ENCODE measurements at places on chromosomes 5 and 9.

- DNase-seq: no peak
Measured at GRCh38 chr9:77210116-77210515, 32.8 kb downstream of the VPS13A start.

GRCh38 chr5:170491479-170491878 lies 12.3 kb upstream of the KCNIP1 start:
- no peak for DNase-seq

GRCh38 chr9:72633966-72634365 lies 112.6 kb downstream of the TMC1 start:
- peak; percentile 9 for DNase-seq

- no peak for DNase-seq
Measured at GRCh38 chr5:154200221-154200620, 9.7 kb downstream of the GALNT10 start.

DNA sequence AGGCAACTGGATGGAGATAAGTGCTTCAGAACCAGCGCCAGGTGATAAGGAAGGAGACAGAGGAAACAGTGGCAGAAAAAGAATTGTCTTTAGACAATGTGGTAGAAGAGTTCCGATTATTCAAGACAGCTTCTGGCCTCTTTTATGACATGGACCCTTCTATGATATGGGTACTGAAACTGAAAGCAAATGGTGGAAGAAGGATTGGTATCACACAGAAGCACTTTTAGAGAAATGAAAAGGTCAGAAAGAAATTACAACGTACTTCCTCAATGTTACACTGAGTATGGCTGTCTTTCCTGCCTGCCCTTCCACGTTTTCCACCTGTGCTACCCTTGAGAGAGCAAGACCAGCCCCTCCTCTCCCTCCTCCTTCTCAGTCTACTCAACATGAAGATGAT lies 959.3 kb downstream of the DNAH5 start:
- DNase-seq: no peak

GRCh38 chr5:72042097-72042496 lies 65.2 kb upstream of the MAP1B start:
- no peak for DNase-seq

DNA sequence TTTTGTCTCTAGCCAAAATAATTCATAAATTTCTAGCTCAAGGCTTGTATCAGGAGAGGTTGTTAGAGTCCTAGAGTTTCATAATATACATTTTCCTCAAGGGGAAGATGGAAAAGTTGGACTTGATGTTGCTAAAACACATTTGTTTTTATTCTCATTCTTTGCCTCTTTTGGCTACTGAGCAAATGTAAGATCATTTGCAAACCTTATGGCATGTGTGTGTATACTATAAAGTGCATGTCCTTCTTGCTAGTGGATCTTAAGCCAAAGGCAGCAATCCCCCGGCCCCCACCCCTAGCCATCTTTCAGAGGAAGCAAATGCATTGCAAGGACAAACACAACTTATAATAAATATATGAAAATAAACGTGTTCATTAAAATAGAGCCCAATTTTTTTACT lies 43.0 kb downstream of the ADAMTSL1 start:
- DNase-seq: no peak

GRCh38 chr5:68288707-68289134 lies 73.2 kb downstream of the PIK3R1 start:
- DNase-seq: no peak

- DNase-seq: no peak
Measured at GRCh38 chr5:170179626-170180025, 53.2 kb upstream of the C5orf58 start.

DNA sequence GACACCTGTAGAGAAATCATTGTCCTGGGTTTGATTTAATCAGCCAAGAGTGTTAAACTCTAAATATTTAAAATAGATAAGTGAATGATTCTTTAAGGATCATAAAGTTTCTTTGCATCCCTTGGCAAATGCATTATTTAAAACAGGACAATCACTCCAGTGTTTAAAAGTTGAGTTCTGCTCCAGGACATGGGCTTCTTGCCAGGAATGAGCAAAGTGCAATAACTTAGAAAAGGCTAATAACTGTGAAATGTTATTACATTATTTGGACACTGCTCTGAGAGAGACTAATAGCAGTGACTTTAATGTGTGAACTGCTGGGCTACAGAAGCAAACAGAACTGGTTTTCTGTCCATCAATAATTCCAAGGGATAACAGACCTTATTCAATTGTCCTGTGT lies 283.3 kb downstream of the GABRB2 start:
- DNase-seq: no peak

DNA sequence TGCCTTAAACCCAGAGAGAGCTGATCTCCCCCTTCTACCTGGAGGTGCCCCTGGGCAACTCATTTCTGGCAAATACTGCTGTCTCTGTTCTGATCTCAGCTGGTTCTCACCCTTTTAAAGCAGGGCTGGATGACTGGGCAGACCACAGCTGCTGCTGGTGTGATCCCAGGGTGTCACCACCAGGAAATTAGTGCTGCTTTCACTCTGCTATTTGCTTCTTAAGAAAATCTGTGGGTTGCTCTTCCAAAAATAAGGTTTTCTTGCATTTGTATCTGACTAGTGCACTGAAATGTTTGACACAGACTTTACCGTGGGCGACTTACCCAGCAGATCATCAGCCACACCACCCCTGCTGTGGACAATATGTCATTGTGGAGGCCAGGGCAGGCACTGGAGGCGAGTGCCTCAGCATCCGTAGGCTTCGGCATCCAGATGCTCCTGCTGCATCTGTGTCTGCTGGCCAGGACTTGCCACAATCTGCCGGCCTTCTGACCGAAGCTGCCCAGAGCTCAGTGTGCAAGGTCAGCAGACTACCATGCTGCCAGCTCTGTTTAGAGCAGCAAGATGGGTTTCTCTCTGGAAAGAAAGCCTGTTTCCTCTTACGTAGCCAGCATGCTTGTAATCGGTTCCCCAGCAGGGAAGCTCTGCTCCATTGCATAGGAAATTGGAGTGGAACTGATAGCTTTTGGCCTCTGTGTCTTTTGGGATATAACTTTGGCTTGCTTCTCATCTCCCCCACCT lies 13.6 kb downstream of the ARHGAP26 start:
- no peak for DNase-seq

DNA sequence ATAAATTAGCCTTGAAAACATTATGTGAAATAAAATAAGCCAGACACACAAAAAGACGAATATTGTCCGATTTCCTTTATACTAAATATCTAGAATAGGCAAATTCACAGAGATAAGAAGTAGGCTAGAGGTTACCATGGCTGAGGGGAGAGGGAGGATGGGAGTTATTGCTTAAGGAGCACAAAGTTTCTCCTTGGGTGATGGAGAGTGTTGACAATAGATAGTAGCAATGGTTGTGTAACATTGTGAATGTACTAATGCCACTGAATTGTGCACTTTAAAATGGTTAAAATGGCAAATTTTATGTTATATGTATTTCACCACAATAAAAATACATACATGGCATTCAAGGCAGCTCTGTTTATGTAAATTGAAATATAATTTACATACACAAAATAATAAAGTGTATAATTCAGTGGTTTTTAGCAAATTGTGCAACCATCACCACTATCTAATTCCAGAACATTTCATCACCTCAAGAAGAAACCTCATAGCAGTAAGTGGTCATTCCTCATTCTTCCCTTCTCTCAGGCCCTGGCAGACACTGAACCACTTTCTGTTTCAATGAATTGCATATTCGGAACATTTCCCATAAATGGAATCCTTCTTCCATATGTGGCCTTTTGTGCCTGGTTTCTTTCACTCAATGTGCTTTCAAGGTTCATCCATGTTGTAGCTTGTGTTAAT lies 59.2 kb downstream of the NDST1 start:
- no peak for DNase-seq

GRCh38 chr9:89077519-89077918 lies 86.3 kb downstream of the S1PR3 start:
- no peak for DNase-seq

DNA sequence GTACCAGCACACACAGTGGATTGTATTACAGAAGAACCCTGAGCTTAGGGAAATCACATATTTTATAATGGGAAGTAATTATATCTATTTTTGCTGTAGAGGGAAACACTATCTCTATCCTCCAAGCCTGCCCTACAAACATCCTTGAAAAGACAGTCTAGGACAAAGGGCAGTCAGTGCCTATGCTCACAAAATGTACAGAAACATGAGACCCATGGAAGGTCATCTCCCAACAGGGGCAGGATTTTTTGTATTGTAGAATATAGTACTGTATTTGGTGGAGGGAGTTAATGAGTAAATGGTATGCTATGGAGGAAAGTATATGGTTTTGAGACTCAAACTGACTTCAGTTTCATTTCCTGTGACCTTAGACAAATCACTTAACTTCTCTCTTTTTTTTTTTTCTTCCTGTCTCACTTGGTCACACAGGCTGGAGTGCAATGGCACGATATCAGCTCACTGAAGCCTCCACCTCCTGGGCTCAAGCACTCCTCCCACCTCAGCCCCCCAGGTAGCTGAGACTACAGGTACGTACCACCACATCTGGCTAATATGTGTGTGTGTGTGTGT lies 5.8 kb upstream of the RAB14 start:
- no peak for DNase-seq

DNA sequence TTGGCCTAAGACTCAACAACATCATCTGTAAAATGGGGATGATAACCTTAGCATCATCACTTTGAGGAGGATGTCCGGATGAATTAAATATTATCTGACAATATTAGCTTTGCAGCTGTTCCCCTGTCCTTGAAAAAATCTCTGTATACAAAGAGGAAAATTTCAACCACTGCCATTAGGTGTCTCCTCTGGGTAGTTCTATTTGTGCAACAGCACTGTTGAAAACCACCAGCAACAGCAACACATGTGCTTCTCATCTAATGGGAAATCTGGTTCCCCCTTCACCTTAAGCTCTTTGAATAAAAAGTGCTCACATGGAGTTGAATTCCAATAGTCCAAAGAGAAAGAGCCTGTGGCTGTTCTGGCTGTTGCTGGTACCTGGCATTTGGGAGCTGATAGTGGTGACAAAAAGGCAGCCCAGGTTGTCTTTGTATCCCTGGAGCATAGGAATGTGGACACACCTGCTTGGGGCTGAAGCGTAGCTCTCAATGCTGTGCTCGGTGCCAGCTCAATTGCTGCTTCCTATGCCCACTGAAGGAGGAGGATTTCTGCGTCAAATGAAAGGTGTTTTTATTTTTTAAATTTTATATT lies 322.1 kb upstream of the MSX2 start:
- no peak for DNase-seq

DNA sequence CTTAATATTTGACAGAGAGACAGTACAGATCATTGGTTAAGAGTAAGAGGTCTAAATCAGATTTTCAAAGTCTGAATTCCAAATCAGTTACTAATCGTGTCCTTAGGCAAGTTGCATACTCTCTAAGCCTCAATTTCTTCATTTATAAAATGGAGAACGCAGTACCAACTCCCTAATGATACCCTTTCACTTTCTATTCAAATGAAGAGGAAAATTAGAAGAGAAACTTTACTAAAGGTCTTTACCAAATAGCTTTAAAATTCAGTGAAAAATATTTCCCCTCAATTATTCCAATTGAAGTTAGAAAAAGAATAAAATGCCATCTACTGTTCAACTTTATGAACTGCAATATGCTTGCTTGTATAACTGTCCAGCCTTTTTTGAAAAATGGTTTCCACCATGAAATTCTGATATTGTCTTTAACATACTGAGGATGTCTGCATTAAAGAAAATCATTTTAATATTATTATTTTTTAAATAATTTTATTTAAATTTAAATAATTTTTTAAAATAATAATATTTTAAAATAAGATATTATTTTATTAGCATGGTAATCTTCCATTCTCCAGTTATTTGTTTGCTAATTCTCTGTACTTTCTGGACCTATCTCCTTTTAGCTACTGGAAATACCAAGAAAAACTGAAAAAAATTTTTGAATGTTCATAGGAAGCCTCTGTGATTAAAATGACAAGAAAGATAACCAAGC lies 36.0 kb downstream of the POC5 start:
- no peak for DNase-seq

DNA sequence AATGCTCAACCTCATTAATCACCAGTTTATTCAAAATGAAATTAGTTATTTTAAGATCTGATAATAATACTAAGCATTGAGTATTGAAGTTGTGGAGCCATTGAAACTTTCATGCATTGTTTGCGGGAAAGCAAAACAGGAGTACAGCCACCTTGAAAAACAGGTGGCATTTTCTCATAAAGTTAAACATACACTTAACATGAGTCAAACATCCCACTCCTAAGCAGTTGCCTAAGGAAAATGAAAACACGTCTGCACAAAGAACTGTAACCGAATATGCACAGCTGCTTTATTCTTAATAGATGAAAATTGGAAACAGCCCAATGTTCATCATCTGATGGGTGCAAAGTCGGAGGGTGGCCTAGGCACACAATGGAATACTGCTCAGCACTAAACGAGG lies 177.3 kb downstream of the IRX2 start:
- no peak for DNase-seq

DNA sequence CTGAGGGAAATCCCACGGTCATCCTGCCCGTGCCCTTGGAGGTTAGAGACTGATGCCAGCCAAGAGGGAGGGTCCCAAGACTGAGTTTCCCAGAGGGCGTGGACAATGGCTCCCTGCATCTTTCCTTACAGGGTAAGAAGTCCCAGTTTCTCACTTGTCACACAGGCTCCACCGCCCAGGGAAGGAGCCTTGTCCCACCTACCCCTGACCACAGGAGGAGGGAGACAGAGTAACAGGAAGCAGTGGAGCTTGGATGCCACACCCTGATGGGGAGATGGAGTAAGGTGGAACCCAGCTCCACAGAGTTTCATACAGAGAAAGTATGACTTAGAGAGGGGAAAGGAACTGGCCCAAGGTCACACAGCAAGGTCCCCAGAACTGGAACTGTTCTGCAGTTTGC lies 9.4 kb upstream of the CD74 start:
- DNase-seq: no peak

- peak; percentile 80 for DNase-seq
Measured at GRCh38 chr9:91164724-91165520, 196.8 kb downstream of the AUH start.

DNA sequence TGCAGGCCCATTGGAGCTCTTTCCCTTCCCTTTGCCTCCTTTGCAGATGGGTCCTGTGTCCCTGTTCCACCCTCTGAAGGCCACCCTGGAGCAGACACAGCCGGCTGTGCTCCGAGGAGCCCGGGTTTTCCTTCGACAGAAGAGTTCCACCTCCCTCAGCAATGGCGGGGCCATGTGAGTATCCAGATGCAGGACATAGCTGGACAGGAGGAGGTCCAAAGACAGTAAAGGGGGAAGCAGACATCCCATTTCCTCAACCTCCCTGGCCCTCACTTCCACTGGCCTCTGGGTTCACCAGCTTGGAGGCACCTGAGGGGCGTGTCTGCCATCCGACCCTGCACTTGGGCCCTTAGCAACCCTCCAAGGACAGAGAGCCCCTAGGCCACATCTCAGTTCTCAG lies 237.9 kb downstream of the CACNA1B start:
- no peak for DNase-seq

DNA sequence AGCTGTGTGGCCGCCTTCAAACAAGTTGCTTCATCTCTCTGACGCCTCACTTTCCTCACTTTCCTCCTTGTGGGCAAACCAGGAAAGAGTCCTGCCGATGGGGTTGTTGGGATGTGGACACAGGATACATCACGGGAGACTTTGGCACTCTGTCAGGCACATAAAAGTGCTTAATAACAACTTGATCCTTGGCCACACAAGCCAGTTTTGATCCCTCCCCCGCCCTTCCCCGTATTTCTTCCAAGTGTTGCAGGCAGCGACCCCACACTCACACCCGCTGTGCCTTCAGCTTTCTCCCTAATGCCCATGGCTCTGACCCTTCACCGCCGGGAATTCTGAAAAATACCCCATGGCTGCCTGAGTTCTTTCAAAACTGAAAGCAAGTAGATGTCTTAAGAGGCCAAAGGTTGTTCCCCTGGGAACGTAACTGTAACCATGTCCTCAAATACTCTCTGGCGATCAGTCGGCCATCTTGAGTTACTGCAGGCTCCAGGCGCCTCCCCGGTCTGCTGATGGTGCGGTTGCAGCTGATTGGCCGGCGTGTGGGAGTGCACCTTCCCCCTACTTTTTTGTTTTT lies 59.8 kb downstream of the ARHGEF37 start:
- DNase-seq: no peak
